ENCODE measurements at places on chromosomes 7 and 10. TPM values are rescaled to one million over a fixed set of nuclear protein-coding genes. Genes with fewer than 3 reads are reported as not detected.
A peak's percentile ranks its signal among the peaks of the same experiment; 100 is the strongest.

DNA sequence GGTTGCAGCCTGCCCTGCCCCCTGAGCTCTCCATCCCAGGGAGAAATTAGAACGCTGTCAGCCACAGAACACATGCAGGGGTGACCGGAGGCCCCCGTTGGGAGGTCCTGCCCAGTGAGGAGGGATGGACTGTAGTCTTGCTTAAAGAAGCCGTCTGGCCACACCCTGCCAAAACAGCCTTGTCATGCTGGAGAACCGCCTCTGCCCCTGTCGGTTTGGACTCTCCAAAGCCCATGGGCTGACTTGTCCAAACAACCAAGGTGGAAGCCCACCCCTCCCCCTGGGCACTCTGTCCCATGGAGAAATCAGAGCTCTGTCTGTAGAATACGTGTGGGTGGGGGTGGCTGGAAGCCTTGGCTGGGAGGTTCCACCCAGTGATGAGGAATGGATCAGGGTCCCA lies 12.7 kb upstream of the TBATA start:
- no peak overlapping the region for H3K4me3 ChIP-seq
- H3K4me1 ChIP-seq = no peaks in the 10 kb centered on the region
- H3K36me3 ChIP-seq = no peaks in the 10 kb centered on the region
- no peaks in the 10 kb centered on the region for H3K27me3 ChIP-seq

GRCh38 chr10:51228714-51229100 lies 154.4 kb downstream of the PRKG1 start:
- no peak overlapping the region for H3K4me3 ChIP-seq
- peaks cover 3% of the 10 kb centered on the region for H3K4me1 ChIP-seq
- H3K27me3 ChIP-seq = no peaks in the 10 kb centered on the region
- no peak overlapping the region for H3K27ac ChIP-seq
- DNase-seq = no peak

DNA sequence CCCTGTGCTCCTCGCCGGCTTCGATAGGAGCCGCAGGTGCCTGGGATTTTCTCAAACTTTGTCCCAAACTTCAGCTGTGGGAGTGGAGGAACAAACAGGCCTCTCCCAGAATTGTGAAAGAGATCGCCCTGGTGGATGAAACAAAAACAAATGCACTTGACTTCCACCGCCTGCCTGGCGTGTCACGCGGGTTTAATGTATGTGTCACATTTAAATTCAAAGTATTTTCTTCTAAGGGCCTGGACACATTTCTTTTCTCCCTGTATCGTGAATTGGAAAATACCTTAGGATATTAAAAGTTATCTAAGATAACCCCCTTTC lies 694 bp upstream of the WASL start:
- peak overlapping the region; percentile 98 for H3K27ac ChIP-seq
- H3K27me3 ChIP-seq = no peaks in the 10 kb centered on the region
- no peak for DNase-seq
- peaks cover 59% of the 10 kb centered on the region for H3K4me1 ChIP-seq
- peak overlapping the region; percentile 79 for H3K4me3 ChIP-seq
- no peaks in the 10 kb centered on the region for H3K36me3 ChIP-seq

NEBL gene
- total RNA-seq = 76.5 TPM

DNA sequence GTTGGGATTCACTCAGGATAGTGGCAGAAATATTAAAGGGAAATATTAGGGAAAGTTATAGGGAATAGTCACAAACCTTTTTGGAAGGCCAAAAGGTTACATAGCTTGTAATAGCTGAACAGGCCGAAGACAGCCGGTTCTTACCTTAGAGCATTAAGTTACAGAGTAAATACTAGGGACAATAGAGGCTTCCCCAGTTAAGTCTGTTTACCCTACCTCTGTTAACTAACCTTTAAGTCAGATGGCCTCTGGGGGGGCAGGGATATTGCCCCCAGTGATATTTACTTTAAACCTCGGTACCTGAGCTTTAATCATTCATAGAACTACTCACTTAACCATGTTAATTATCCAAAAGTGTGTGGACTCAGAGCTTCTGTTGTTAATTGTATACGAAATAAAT lies 7.4 kb downstream of the POLR1F start:
- no peak overlapping the region for H3K27ac ChIP-seq
- peaks cover 3% of the 10 kb centered on the region for H3K4me1 ChIP-seq
- H3K4me3 ChIP-seq = no peak overlapping the region
- H3K36me3 ChIP-seq = peaks cover 32% of the 10 kb centered on the region
- DNase-seq = no peak
- no peaks in the 10 kb centered on the region for H3K27me3 ChIP-seq

DNA sequence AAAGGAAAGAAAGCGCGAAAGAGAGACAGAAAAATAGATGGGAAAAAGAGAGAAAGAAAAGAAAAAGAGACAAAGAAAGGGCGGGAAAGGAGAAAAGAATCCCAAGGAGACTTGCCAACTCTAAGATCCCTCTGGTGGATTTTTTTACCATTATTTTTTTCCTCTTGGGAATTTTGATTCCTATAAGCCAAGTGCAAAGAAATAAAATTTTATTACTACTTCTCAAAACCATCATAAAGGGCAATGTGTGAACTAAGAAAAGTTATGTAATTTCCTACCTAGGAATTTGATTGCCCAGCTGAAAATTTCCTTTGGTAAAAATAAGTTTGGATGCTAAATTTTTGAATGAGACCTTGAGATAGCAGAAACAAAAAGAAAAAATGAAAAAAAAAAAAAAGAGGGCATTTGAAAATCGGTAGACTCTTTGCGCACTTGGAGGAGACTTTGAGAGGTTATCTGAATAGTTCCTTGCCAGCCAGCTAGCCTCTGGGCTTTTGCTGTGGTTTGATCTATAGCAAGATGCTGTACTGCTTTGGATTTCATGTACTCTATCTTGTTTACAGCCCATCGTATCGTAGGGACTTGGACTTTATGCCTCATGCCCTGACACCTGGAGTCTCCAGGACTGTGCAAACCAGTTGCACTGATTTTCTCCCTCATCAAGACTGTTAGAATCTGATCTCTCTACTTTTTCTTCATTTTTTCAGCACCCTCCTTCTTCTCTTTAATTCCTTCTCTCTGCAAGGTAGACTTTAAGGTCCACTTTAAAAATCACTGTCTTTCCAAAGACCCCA lies 535.4 kb upstream of the MKI67 start:
- H3K4me1 ChIP-seq = no peaks in the 10 kb centered on the region
- H3K27ac ChIP-seq = no peak overlapping the region
- no peaks in the 10 kb centered on the region for H3K36me3 ChIP-seq
- no peak for DNase-seq
- H3K4me3 ChIP-seq = no peak overlapping the region
- no peaks in the 10 kb centered on the region for H3K27me3 ChIP-seq

GRCh38 chr7:115869190-115869589 lies 161.4 kb downstream of the TFEC start:
- no peak overlapping the region for H3K27ac ChIP-seq
- no peaks in the 10 kb centered on the region for H3K27me3 ChIP-seq
- no peak for DNase-seq
- no peak overlapping the region for H3K4me3 ChIP-seq
- no peaks in the 10 kb centered on the region for H3K4me1 ChIP-seq

DNA sequence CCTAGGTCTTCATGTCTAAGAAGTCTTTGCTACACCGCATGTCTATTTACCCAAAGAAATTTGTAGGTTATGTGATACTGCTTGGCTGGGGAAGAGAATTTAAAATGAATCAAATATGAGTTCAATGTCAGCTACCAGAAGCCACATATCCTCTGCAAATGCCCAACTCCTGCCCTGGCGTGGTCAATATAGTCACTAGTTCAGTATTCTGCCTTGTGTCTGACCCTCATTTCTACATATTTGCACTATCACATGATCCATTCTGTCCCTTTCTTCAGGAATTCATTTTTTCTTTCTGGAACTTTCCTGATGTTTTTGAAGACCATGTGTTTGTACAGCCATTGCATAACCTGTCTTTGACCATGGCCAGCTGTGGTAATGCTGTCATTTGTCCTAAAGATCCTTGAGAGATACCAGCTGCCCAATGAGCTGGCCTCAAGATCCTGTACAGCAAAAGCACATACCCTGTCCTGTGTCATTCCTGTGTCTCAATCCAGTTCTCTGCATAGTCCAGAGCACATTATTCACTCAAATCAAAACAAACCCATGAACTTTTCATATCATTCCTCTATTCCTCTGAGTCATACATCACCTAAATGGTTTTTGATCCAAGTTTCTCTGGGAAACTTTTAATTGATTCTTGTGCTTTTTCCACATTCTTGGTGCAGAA lies 524.5 kb downstream of the PARD3 start:
- no peak overlapping the region for H3K4me3 ChIP-seq
- H3K4me1 ChIP-seq = peaks cover 4% of the 10 kb centered on the region
- no peak for DNase-seq
- no peaks in the 10 kb centered on the region for H3K36me3 ChIP-seq

SFTPA1 gene
- total RNA-seq = not detected

- no peaks in the 10 kb centered on the region for H3K36me3 ChIP-seq
- no peaks in the 10 kb centered on the region for H3K27me3 ChIP-seq
- H3K4me3 ChIP-seq = no peak overlapping the region
- DNase-seq = no peak
- H3K27ac ChIP-seq = no peak overlapping the region
Observed at GRCh38 chr10:4545062-4545461, 280.9 kb upstream of the AKR1E2 start.

ZNF25 gene
- 7.1 TPM for total RNA-seq

CPA4 gene
- total RNA-seq = 82.7 TPM

DNA sequence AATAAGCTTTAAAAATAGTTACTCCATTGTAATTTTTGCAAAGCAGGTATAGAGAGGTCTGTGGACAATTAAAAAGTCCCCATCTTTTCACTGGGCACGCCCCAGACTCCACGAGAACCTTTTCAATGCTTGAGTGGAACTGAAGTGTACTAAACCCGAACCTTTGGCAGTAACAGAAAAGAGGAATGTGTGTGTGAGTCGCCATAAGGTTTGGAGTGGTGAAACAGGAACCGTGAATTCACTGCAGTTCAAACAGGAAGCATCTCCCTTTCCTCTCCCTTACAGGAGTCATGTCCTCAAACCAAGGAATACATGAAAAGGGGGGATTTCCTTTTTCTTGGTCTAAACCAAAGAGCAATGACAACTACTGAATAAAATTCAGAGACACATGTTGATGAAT lies 23.2 kb downstream of the NDUFB2 start:
- H3K27ac ChIP-seq = no peak overlapping the region
- no peaks in the 10 kb centered on the region for H3K36me3 ChIP-seq
- no peak for DNase-seq
- no peak overlapping the region for H3K4me3 ChIP-seq
- no peaks in the 10 kb centered on the region for H3K27me3 ChIP-seq

DNA sequence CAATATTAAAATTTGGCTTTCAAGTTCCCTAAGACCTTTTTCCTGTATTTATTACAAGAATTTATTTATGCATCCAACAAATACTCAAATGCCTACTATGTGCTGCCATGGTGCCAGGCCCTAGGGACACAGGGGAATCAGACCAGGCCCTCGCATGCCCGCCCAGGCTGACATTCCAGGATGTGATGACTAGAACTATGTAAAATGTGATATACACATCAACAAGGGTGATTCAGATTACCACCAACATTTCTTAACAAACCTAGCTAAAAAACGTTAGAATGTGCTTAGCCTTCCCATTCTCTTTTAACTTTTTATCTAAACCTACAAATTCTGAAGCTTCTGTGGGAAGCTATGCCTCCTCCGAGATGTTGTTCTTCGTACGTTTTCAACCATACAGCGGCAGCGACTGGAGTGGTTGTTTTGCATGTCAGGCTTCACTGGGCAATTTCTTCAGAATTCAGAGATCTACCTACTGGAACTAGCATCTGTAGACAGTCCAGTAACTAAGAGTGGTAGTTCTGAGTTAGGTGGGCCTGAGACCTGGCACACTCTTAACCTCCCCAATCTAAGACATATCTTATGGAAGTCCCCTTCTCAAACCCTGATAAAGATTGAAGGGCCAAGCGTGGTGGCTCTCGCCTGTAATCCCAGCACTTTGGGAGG lies 22.1 kb downstream of the GNA12 start:
- no peaks in the 10 kb centered on the region for H3K36me3 ChIP-seq
- peaks cover 21% of the 10 kb centered on the region for H3K4me1 ChIP-seq
- no peak overlapping the region for H3K4me3 ChIP-seq

GRCh38 chr10:470339-471003 lies 219.0 kb downstream of the DIP2C start:
- no peak overlapping the region for H3K27ac ChIP-seq
- H3K27me3 ChIP-seq = no peaks in the 10 kb centered on the region
- peaks cover 28% of the 10 kb centered on the region for H3K36me3 ChIP-seq
- DNase-seq = no peak
- no peak overlapping the region for H3K4me3 ChIP-seq
- no peaks in the 10 kb centered on the region for H3K4me1 ChIP-seq

IL6 gene
- 36.0 TPM for total RNA-seq

CYP17A1 gene
- total RNA-seq = not detected

GRCh38 chr10:19491166-19491565 lies 325.1 kb upstream of the PLXDC2 start:
- no peak overlapping the region for H3K27ac ChIP-seq
- H3K27me3 ChIP-seq = no peaks in the 10 kb centered on the region
- H3K36me3 ChIP-seq = no peaks in the 10 kb centered on the region
- DNase-seq = no peak
- H3K4me1 ChIP-seq = no peaks in the 10 kb centered on the region
- no peak overlapping the region for H3K4me3 ChIP-seq

- no peaks in the 10 kb centered on the region for H3K36me3 ChIP-seq
- H3K27me3 ChIP-seq = no peaks in the 10 kb centered on the region
- no peak for DNase-seq
- H3K4me1 ChIP-seq = peaks cover 7% of the 10 kb centered on the region
- no peak overlapping the region for H3K27ac ChIP-seq
Observed at GRCh38 chr10:50653142-50653541, 29.4 kb upstream of the SGMS1 start.

IRF5 gene
- 8.9 TPM for total RNA-seq

KCNH2 gene
- not detected for total RNA-seq

KAZALD1 gene
- total RNA-seq = 3.3 TPM

GRCh38 chr10:61050120-61050745 lies 106.2 kb upstream of the RHOBTB1 start:
- no peaks in the 10 kb centered on the region for H3K4me1 ChIP-seq
- no peaks in the 10 kb centered on the region for H3K36me3 ChIP-seq
- no peak overlapping the region for H3K4me3 ChIP-seq
- H3K27me3 ChIP-seq = no peaks in the 10 kb centered on the region
- DNase-seq = no peak

SLC26A3 gene
- total RNA-seq = not detected

GRCh38 chr7:117173035-117173770 lies 149.7 kb downstream of the WNT2 start:
- H3K4me3 ChIP-seq = no peak overlapping the region
- H3K4me1 ChIP-seq = no peaks in the 10 kb centered on the region
- no peaks in the 10 kb centered on the region for H3K27me3 ChIP-seq

- H3K27me3 ChIP-seq = no peaks in the 10 kb centered on the region
- H3K27ac ChIP-seq = no peak overlapping the region
- no peaks in the 10 kb centered on the region for H3K36me3 ChIP-seq
- no peaks in the 10 kb centered on the region for H3K4me1 ChIP-seq
- no peak overlapping the region for H3K4me3 ChIP-seq
Observed at GRCh38 chr10:108064746-108065260, 900.3 kb upstream of the SORCS1 start.

GRCh38 chr7:111510584-111511378 lies 51.5 kb downstream of the IMMP2L start:
- H3K4me3 ChIP-seq = no peak overlapping the region
- H3K27ac ChIP-seq = no peak overlapping the region
- DNase-seq = no peak

GRCh38 chr7:127997226-127997922 lies 33.9 kb downstream of the LRRC4 start:
- no peak overlapping the region for H3K4me3 ChIP-seq
- no peak for DNase-seq
- H3K4me1 ChIP-seq = peaks cover 4% of the 10 kb centered on the region
- no peaks in the 10 kb centered on the region for H3K27me3 ChIP-seq
